ENCODE measurements at places on chromosomes 4 and X.

GRCh38 chr4:73922766-73923630 is 53.8 kb downstream of the CXCL1 start:
- no peak for DNase-seq

- DNase-seq = no peak
These were observed 2.7 kb downstream of the HPSE start for GRCh38 chr4:83331956-83332355.

GRCh38 chrX:130788786-130789581 is 114.0 kb downstream of the ENOX2 start:
- DNase-seq = no peak

DNA sequence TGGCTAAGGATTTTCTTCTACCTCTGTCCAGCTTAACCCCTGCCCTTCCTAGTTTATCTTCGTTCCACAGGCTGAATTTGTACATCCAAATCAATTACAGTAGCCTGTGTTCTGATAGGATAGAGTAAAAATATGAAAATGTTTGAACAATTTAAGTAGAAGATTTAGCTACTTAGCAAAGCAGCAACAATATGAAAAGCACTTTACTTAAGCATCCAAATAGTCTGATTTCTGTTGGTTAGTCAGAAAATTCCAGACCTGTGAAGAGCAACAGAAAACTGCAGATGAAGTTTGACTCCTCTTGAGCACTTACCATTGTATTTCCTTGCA is 2.0 kb downstream of the ARSJ start:
- no peak for DNase-seq

DNA sequence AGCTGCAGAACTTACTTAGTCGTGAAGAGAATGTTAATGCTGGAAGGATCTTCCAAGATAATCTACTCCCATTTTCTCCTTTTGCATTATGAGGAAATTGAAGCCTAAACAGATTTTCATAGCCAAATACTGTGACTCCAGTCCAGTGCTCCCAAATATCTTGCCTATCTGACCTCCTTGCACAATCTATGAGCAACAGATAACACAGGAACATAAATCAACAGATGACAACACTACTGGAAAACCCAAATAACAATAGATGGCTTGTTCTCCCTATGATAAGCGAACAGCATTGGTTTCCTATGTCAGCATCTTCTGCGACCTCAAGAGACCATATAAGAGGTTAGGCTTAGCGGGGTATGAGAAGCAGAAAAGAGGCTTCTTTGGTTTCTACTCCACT is 88.0 kb downstream of the CORIN start:
- no peak for DNase-seq

GRCh38 chrX:105260291-105261043 is 40.0 kb upstream of the TEX13A start:
- DNase-seq = no peak

GRCh38 chr4:154744341-154744926 is 634 bp downstream of the LRAT start:
- DNase-seq = no peak

DNA sequence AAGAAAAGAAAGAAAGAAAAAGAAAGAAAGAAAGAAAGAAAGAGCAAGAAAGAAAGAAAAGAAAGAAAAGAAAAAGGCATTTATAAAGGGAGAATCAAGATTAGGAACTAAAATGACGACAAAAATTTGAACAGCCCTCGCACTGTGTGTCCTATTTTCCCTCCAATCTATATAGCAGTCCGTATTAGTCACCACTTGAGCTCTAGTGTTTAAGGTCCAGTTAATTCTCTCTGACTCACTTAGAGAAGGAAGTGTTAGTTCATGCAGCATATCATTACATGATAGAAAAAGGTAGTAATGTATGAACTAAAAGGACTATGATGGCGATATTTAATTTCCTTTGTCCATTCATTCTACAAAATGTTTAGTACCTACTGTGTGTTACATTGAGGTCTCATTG is 122.7 kb downstream of the CBLL2 start:
- no peak for DNase-seq

DNA sequence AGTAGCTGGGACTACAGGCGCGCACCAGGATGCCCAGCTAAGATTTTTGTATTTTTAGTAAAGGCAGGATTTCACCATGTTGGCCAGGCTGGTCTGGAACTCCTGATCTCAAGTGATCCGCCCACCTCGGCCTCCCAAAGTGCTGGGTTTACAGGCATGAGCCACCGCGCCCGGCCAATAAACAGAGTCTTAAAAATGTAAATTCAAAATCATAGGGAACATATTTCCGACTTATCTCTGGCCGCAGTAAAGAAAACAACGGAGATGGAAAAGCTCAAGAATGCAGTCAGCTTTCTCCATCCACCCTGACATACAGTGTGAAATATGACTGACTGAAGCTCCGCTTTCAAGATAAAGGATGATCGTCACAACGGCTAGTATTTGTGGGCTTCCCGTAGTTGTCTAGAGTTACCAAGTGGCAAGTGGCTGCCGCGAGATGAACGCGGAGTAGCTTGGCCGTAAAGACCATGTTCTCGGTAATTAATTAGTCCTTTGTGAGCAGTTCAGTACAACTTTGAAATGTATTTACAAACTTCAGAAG is 495.1 kb upstream of the FAT1 start:
- no peak for DNase-seq

GRCh38 chr4:17058916-17059741 is 160.7 kb upstream of the LDB2 start:
- DNase-seq = no peak

GRCh38 chr4:70658418-70658817 is 7.9 kb downstream of the JCHAIN start:
- no peak for DNase-seq

GRCh38 chrX:20620306-20620705 is 353.6 kb upstream of the RPS6KA3 start:
- no peak for DNase-seq

- no peak for DNase-seq
These were observed 432.5 kb upstream of the TENM3 start for GRCh38 chr4:181810711-181811110.

DNA sequence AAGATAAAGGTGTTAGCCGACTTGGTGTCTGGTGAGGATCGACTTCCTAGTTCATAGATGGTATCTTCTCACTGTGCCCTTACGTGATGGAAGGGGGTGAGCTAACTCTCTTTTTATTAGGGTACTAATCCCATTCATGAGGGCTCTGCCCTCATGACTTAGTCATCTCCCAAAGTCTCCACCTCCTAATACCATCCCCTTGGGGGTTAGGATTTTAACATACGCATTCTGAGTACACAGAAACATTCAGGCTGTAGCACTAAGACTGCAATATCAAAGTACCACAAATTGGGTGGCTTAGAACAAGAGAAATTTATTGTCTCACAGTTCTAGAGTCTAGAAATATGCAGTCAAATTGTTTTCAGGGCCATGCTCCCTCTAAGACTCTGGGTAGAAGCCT is 58.0 kb upstream of the IL13RA1 start:
- DNase-seq = no peak

DNA sequence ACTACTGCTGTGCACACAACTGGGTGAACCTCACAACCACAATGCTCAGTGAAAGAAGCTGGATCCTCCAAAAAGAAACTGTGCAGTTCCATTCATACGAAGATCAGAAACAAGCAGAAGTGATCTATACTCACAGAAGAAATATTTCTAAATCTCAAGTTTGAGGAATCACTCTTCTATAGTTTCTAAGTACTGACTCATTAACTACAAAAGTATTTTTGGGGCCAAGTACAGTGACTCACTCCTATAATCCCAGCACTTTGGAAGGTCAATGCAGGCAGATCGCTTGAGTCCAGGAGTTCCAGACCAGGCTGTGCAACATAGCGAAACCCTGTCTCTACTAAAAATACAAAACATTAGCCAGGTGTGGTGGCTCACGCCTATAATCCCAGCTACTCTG is 51.3 kb upstream of the RELL1 start:
- no peak for DNase-seq

DNA sequence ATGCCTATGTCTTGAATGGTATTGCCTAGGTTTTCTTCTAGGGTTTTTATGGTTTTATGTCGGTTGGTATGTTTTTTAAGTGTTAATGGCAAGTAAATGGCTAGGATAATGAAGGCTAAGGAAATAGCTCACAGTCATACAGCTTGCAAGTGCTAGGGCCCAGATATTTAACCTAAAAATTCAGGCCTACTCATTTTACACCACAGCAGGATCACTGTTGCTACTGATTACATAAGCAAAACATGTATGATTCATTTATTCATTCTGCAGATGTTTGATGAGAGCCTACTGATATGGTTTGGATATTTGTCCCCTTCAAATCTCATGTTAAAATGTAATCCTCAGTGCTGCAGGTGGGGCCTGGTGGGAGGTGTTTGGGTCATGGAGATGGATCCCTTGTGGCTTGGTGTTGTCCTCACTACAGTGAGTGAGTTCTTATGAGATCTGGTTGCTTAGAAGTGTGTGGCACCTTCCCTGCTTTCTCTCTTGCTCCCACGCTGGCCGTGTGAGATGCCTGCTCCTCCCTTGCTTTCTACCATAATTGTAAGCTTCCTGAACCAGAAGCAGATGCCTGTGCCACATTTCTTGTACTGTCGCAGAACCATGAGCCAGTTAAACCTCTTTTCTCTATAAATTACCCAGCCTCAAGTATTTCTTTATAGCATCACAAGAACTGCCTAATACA is 175.5 kb downstream of the MAPK10 start:
- DNase-seq = no peak

- DNase-seq = no peak
These were observed 25.1 kb downstream of the UGDH start for GRCh38 chr4:39502019-39502663.

- no peak for DNase-seq
These were observed 6.6 kb upstream of the HPGDS start for GRCh38 chr4:94349193-94349592.
